ENCODE measurements at places on chromosomes 7 and 10. TPM values are rescaled to one million over a fixed set of nuclear protein-coding genes. Genes with fewer than 3 reads are reported as not detected.

GRCh38 chr10:129745186-129745750 is 218.8 kb downstream of the EBF3 start:
- DNase-seq = no peak

DNA sequence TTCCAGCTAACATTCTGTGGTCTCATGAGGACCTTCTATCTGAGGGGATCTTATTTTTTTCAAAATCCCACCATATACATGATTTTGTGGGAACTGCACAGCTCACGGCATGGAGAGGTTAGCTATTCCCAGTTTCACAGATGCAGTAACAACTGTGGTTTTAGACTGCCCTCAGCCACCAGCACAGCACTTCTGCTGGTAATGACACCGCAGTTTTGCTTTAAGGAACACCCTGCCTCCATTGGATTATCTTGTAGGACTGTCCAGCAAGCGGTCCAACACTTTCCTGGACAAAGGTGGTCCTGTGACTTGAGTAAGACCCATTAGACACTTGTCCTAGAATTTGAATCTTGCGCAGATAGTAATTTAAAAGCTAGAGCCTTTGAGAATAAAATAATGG is 65.3 kb upstream of the SMNDC1 start:
- no peak for DNase-seq

- no peak for DNase-seq
Measured at GRCh38 chr10:69996611-69997010, 56.0 kb upstream of the MACROH2A2 start.

GRCh38 chr7:96747418-96747940 is 37.8 kb upstream of the SEM1 start:
- DNase-seq = no peak

DNA sequence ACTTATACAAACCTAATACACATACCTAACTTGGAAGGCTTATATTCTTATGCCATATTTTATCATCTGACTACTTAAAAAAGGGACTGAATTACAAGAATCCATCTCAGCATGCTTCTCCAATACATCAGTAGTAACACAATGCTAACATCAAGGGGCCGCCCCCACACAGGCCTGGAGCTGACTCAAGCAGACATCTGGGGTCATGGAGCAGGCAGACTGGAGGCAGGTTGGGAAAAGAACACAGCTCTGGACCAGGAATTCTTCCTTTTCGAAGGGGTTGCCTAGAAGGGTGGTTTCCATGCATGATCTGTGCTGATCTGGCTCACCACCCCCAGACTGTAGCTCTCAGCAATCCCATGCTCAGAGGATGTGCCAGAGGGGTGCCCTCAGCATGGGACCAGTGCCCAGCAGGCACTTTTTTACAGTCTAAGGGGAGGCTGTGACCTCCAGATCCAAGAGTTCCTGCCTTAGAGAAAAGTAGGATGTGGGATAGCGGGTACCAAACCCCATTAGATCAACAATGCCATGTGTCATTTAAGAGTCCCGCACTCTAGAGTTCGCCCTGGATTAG is 26.1 kb upstream of the DUSP5 start:
- no peak for DNase-seq

DNA sequence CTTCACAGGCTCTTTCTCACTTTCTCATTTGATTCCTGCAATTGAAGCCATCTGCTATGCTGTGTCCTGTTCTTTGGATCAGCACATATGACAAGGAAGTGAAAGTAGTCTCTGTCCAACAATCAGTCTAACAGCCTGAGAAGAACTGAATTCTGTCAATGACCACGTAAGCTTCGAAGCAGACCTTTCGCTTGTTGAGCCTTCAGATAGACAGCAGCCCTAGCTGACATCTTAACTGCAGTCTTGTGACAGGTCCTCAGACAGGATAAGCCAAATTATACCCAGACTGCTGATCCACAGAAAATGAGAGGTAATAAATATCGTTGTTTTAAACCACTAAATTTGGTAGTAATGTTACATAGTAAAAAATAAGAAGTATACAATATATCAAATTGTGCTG is 691.0 kb upstream of the LRRTM3 start:
- DNase-seq = no peak

DNA sequence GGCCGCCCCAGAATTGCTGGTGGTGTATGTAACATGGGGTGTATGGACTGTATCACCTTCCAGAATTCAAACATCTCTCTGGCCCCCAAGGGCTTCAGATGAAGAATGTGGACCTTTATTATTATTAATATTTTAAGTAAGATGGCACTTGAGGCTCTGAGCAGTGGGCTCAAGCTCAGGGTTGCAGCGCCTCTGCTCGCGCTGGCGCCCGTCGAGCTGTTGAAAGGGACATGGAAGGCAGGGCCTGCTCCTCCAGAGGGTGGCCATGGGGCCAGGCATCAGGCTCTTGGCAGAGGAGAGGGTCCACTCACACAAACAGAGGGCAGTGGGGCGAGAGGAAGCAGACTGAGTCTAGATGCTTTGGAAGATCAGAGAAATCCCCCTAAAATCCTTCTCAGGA is 120.2 kb downstream of the NT5C2 start:
- no peak for DNase-seq

DNA sequence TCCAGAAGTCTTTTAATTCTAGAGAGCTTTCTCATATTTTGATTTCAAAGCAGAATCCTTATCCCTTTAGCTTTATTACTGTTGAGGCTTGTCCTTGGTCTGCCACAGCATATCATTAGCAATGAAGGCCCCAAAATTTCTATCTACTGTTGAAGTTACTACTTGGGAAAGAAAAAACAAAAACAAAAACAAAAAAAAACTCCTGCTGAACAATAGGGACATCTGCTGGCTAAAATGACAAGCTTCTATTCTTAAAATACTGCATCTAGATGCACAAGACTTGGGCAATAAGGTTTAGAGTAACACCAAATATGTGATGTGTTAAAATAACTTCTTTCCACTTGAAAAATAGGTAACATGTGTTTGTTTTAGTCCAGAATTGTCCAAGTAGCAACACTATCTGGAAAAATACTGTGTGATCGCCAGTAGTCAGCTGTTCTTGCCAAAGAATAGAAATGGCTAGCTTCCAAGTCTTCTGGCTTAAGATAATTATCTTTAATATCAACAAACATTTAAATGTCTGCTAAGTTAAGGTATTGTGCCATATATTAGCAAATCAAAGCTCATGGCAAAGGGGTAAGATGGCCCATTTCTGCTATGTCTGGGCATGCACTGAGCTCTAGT is 3.8 kb upstream of the DMTF1 start:
- DNase-seq = no peak

DNA sequence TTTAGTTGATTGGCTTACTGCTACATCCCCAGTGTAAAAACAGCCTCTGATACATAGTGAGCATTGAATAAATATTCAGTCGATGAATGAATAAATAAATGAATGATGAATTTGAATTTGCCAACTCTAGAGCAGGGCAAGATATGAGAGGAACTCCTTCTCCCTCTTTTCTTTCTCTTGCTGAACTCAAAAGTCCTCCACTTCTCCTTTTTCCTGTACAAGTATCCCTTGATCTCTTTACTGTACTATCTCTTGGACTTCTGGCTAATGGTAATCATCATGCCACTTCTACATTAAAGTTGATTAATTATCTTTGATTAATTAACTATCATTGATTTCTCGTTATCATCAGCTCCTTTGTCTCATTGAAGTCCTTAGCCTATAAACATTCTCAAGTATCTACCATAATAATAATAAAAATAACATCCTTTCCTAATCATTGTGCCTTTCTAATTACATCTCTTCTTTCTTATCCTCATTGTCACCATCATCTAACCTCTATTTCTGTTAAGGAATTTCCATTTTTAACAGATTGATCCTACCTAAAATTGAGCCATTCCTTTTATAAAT is 10.6 kb downstream of the CPED1 start:
- no peak for DNase-seq

DNA sequence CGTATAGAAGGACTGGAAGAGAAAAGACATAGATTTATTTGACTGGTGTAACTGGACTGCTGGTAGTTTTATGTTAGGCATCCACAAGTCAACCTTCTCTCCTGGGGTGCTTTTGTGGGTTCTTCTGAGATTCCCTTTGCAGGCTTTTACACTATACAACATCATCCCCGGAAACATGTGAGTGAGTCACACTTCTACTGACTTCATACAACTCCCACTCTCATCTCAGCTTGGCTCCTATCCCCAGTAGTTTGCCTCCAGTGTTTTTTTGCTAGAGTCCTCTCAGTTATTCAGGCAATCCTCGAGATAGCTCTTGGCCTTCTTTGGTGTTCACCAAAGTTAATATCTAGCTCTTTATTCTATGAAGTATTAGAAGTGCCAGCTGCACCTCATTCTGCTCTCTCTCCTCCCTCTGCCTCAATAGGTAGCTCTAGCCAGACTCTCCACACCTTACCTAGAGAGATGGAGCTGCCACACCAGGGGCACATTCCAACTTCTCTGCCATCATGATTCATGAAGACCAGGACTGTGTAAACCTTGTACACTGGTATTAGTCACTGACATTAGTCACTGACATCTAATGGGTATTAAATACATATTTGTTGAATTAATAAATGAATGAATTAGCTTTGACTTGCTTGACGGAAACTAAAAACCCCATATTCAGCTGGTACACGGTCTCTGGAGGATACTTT is 281.9 kb downstream of the PPP1R3A start:
- DNase-seq = no peak

DNA sequence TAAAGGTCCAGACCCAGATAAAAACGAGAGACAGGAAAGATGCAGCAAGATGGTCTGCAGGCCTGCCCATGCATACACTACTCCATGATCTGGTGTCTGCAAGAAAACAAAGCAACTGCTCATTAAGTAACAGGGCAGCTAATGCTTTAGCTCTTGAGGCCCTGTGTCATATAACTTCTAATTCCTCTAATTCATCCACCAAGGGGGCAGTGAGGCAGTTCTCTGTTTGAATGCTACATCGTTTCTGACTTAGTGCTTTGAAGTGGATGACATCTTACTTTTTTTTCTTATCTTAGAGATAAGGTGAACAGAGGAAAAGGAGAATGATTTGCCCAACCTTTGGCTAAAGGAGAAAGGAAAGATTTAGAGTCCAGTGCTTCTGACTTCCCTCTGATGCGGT is 619.7 kb downstream of the AUTS2 start:
- no peak for DNase-seq

DNA sequence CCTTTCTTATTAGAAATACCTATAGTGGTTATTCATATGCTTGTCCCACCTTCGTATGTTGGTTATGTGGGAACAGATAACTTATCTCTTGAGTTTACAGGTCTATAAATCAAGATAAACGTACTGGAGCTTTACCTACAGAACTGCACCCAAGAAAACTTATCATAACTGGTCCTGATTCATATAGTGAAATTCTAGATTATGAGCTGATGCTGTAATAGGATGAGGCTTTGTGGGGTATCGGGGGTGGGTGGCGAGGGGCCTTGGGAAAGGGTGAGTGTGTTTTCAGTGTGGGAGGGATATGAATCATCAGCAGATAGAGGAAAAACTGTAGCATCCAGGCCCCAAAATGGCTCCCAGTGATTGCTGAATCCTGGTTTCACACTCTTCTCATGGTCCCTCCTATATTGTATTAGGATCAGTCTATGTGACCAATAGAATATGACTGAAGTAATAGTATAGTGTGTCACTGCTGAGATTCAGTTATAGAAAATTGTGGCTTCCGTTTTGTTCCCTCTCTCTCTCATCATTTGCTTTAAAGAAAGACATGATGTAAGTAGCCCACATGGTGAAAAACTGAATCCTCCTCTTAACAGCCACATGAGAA is 706.8 kb upstream of the LRRTM3 start:
- no peak for DNase-seq

- no peak for DNase-seq
Measured at GRCh38 chr10:79346388-79347225, 662 bp upstream of the PPIF start.

GRCh38 chr10:11322698-11323097 is 288.8 kb downstream of the USP6NL start:
- no peak for DNase-seq

- DNase-seq = no peak
Measured at GRCh38 chr10:17780727-17781126, 28.4 kb upstream of the MRC1 start.

DNA sequence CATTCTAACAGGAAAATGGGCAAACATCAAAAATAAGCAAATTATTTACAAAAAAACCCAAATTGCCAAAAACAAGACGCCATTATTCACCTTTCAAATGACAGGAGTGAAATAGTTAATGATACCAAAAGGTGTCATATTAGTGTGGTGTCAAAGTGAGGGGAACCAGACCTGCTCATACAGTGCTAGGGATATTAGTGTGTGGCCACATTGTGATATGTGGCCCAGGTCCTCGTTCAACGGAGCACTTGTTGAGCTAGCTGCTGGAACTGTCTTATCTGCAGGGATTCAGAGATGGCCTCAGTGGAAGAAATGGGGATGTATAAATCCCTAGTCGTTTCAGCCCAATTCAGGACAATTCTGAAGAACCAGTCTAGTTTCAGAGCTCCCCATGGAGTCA is 41.2 kb downstream of the GPR85 start:
- no peak for DNase-seq

GRCh38 chr7:123460616-123461015 is 73.8 kb downstream of the IQUB start:
- DNase-seq = no peak

GRCh38 chr10:4137299-4137698 is 352.3 kb upstream of the KLF6 start:
- no peak for DNase-seq

- DNase-seq = no peak
Measured at GRCh38 chr7:74002474-74003017, 25.4 kb upstream of the ELN start.

- DNase-seq = no peak
Measured at GRCh38 chr7:41830271-41830670, 127.4 kb upstream of the INHBA start.

DNA sequence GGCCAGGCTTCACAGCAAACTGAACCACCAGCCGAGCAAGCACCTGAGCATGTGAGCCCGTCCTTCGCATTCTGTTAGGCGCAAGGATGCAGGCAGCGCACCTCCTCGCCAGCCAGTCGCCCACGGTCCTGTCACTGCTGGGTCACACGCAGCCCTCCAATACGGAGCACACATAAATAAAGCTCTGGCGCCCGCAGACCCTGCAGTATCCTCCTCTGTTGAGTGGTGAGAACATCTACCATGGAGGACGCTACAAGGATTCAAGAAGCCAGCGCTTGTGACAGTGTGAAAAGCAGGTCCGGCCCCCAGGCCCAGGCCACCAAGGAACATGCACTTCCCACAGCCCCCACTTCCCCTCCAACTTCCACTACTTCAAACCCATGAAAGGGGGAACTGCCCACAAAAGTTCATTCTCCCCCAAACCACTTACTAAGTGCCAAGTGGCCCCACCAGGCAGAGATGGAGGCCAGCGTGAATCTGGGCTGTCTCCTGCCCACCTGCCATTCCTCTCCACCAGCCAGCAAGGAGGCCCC is 34.8 kb downstream of the VOPP1 start:
- no peak for DNase-seq

GRCh38 chr10:78194050-78194449 is 160.4 kb downstream of the RPS24 start:
- DNase-seq = no peak

FAM25G gene
- total RNA-seq = not detected

ABCA13 gene
- total RNA-seq = 1.5 TPM

ELOVL3 gene
- total RNA-seq = not detected

H2BK1 gene
- not detected for total RNA-seq

UNC5B gene
- 5.1 TPM for total RNA-seq

YAE1 gene
- 6.5 TPM for total RNA-seq

CYP2C8 gene
- 1.8 TPM for total RNA-seq

TAS2R41 gene
- total RNA-seq = not detected

ADAMTS14 gene
- not detected for total RNA-seq

MOGAT3 gene
- not detected for total RNA-seq

ELMO1 gene
- 13.5 TPM for total RNA-seq

All from pancreas (tissue), 10 donors.